T-cell (primary cell): ENCODE measurements at places on chromosomes 11 and 22. TPM values are rescaled to one million over a fixed set of nuclear protein-coding genes. Genes with fewer than 3 reads are reported as not detected.

Gene POLR3H
- 20.6 TPM for total RNA-seq

Gene KCNJ5
- not detected for total RNA-seq

Gene TRIM48
- not detected for total RNA-seq

Gene TUBA8
- 1.5 TPM for total RNA-seq

Gene XKR3
- total RNA-seq = not detected

Gene CRYAB
- not detected for total RNA-seq

Gene HEPN1
- total RNA-seq = not detected

Gene IGSF9B
- total RNA-seq = 23.5 TPM

Gene JHY
- total RNA-seq = 4.8 TPM

Gene RPLP2
- 5,089 TPM for total RNA-seq

Gene IFITM10
- total RNA-seq = 1.7 TPM

DNA sequence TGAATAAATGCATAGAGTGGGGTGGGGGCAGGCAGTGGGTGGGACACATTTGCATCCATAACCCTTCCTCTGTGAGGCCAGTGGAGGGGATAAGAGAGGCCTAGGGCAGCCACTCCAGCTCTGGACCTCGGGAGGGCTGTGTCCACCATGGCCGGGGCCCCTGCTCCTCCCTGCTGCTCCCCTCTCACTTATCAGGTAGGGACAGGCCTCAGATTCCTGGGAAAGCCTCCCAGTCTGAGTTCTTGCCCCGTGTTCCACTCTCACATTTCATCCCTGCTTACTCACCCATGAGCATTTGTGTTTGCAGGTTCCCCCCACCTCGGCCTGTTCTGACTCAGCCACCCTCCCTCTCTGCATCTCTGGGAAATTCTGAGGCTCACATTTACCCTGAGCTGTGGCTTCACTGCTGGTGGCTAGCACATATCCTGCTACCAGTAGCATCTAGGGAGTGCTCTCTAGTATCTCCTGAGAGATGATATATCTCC, 128.7 kb upstream of the TOP3B start:
- no peaks in the 10 kb centered on the region for H3K27me3 ChIP-seq
- no peak overlapping the region for H3K4me3 ChIP-seq
- no peak overlapping the region for H3K27ac ChIP-seq
- no peaks in the 10 kb centered on the region for H3K4me1 ChIP-seq
- DNase-seq = no peak
- no peaks in the 10 kb centered on the region for H3K36me3 ChIP-seq

DNA sequence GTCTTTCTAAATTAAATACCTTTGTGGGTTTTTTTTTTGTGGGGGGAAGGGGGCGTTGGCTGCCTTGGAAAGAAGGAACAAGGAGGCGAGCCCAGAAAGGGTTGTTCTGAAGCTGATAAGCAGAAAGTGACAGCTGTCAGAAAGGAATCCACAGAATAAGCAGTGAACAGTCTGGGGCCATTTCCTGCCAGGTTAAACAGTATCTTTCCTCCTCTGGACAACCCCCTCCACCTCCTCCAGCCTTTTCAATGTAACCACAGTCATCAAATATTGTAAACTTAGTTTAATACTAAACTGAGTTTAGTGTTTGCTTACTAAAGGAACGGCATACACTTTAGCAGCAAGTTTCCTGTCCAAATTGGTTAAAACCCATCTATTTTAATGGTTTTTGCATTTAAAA, 271.2 kb upstream of the SYN3 start:
- H3K27ac ChIP-seq = no peak overlapping the region
- H3K27me3 ChIP-seq = peaks cover 3% of the 10 kb centered on the region
- H3K4me1 ChIP-seq = no peaks in the 10 kb centered on the region
- DNase-seq = no peak
- H3K36me3 ChIP-seq = no peaks in the 10 kb centered on the region
- no peak overlapping the region for H3K4me3 ChIP-seq

GRCh38 chr11:84965484-84965883, 661.7 kb downstream of the DLG2 start:
- no peak overlapping the region for H3K4me3 ChIP-seq
- no peaks in the 10 kb centered on the region for H3K36me3 ChIP-seq
- DNase-seq = no peak
- no peaks in the 10 kb centered on the region for H3K27me3 ChIP-seq
- H3K27ac ChIP-seq = no peak overlapping the region
- H3K4me1 ChIP-seq = no peaks in the 10 kb centered on the region

- peaks cover 7% of the 10 kb centered on the region for H3K36me3 ChIP-seq
- no peaks in the 10 kb centered on the region for H3K4me1 ChIP-seq
- no peaks in the 10 kb centered on the region for H3K27me3 ChIP-seq
- DNase-seq = no peak
- no peak overlapping the region for H3K27ac ChIP-seq
- no peak overlapping the region for H3K4me3 ChIP-seq
Measured at GRCh38 chr11:77981346-77981947, 13.0 kb downstream of the INTS4 start.

DNA sequence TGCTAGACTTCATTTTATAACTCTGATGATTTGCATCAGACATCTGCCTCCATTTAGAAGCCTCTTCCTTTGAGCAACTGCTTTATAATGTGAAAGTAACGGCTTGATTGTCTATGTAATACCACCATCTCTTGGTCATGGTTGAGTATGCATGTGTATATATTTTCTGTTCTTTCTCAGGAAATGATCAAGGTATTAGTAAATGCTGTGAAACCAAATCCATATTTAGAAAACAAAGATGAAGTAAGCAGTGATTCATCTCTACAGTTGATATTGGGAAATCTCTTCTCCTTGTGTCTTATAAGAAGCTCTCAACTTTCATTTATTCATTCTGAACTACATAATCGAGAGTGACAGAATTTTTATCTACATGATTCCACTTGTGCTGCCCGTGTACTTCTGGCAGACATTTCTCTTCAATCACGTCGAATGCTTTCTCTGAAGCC, 104.6 kb upstream of the ANO3 start:
- DNase-seq = no peak
- no peaks in the 10 kb centered on the region for H3K27me3 ChIP-seq
- no peak overlapping the region for H3K4me3 ChIP-seq
- H3K4me1 ChIP-seq = no peaks in the 10 kb centered on the region
- no peak overlapping the region for H3K27ac ChIP-seq

DNA sequence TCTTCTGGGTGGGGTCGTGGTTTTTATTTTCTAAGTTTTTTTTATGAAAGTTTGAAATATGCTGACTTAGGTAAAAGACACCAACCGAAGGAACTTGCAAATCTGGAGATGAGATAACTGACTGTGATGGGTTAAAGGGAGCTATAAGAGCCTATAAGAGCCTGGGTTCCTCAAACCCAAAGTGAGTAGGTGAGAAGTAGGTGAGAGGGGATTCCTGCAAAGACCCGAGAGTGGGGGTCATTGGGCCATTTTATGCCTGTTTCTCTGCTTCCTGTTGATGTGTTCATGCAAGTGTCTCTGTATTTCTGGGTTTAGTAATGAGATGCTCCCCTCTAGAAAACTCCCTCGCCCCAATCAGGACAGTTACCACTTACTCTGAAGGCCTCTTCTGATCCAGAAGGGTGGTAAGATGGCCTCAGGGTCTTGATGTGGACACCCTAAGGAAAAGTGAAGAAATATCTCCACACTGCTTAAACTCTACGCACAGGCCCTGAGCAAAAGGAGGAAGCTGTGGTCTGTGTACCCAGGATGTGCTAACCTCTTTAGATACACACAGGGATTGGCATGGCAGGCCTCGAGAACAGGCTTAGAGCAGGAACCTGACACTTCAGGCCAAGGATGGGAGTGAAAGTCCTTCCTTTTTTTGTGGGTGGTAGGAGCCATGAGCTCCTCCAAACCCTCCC, 1.8 kb downstream of the FLI1 start:
- H3K4me1 ChIP-seq = peaks cover 58% of the 10 kb centered on the region
- peak overlapping the region; percentile 90 for H3K4me3 ChIP-seq
- peak; percentile 61 for DNase-seq

- H3K27me3 ChIP-seq = no peaks in the 10 kb centered on the region
- no peak for DNase-seq
- H3K36me3 ChIP-seq = no peaks in the 10 kb centered on the region
- H3K27ac ChIP-seq = no peak overlapping the region
- no peaks in the 10 kb centered on the region for H3K4me1 ChIP-seq
Measured at GRCh38 chr11:107824668-107825369, 33.8 kb downstream of the SLC35F2 start.

GRCh38 chr11:74646954-74647353, 54.6 kb downstream of the POLD3 start:
- no peaks in the 10 kb centered on the region for H3K4me1 ChIP-seq
- no peak overlapping the region for H3K4me3 ChIP-seq
- no peak for DNase-seq
- no peaks in the 10 kb centered on the region for H3K36me3 ChIP-seq
- no peak overlapping the region for H3K27ac ChIP-seq
- no peaks in the 10 kb centered on the region for H3K27me3 ChIP-seq

- no peak for DNase-seq
- no peaks in the 10 kb centered on the region for H3K4me1 ChIP-seq
- H3K36me3 ChIP-seq = no peaks in the 10 kb centered on the region
- H3K4me3 ChIP-seq = no peak overlapping the region
- H3K27ac ChIP-seq = no peak overlapping the region
- peaks cover 9% of the 10 kb centered on the region for H3K27me3 ChIP-seq
Measured at GRCh38 chr11:60633645-60634044, 65.8 kb upstream of the MS4A8 start.

DNA sequence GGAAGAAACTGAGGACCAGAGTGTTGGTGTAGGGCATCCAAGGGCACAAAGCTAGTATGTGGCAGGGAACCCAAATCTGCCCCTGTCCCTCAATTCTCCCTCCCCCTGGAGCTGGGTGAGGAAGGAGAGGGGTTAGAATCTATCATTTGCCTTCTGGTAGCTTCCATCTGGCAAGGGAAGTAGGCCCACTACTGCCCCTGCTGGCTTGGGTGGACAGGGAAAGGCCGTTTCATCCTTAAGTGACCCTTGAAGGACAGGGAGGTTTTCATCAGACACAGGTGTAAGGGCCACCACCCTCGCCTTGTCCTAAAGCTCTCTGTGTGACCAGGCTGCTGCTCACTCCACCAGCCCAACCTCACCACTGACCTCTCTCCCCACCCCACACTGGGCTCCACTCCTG, 22.1 kb downstream of the NECTIN1 start:
- H3K27ac ChIP-seq = no peak overlapping the region
- H3K4me1 ChIP-seq = peaks cover 9% of the 10 kb centered on the region
- no peaks in the 10 kb centered on the region for H3K27me3 ChIP-seq
- DNase-seq = no peak

- H3K4me1 ChIP-seq = no peaks in the 10 kb centered on the region
- H3K4me3 ChIP-seq = no peak overlapping the region
- no peak for DNase-seq
Measured at GRCh38 chr11:72707032-72707431, 32.8 kb upstream of the PDE2A start.

- peaks cover 9% of the 10 kb centered on the region for H3K4me1 ChIP-seq
- peaks cover 10% of the 10 kb centered on the region for H3K27me3 ChIP-seq
- no peak for DNase-seq
- H3K36me3 ChIP-seq = no peaks in the 10 kb centered on the region
- no peak overlapping the region for H3K4me3 ChIP-seq
- H3K27ac ChIP-seq = no peak overlapping the region
Measured at GRCh38 chr11:8164746-8165145, 4.1 kb downstream of the RIC3 start.

DNA sequence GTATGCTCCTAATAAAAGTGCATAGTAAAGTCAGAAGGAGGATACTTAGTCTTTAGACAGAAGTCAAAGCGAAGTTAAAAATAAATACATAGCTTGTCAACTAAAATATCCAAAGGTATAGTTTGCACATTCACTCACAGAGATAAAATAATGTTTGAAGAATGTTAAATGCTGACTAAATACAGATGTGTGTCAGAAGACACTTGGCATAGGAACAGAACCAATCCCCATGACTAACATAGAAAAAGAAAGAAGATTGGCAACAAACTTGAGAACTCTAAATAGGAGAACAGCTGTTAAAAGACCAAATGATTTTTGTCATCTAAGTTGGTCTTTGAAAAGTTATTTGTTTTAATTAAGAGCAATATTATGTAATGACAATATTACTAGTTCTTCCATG, 1172.1 kb upstream of the RAG2 start:
- H3K27me3 ChIP-seq = no peaks in the 10 kb centered on the region
- no peak for DNase-seq
- H3K4me1 ChIP-seq = no peaks in the 10 kb centered on the region
- H3K36me3 ChIP-seq = no peaks in the 10 kb centered on the region
- H3K4me3 ChIP-seq = no peak overlapping the region

DNA sequence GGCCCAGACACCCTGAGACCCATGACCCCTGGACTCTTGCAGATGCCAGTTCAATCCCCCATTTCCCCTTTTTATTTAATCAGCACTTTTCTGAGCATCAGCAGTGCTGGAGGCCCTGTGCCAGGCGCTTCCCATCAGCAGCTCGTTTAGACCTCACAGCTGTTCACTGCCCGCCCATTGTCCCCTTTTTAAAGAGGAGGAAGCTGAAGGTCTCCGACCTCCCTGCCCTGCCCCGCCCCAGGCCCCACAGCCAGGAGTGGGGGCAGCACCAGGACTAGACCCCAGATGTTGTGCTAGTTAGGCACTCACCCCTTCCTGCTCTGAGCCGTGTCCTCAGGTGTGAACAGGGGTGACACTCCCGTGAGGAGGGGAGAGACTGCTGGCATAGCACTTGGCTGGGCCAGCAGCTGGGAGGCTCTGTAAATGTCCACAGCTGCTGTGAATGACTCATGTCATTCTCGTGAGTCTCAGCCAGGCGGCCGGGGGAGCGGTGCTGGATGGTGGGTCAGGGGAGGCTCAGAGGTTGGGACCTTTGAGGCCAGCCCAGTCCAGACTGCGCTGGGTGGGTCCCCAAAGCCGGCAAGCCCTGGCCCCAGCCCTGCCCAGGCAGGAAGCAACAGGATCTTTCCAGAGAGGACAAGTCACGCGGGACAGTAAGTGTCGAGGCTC, 19.9 kb downstream of the EMID1 start:
- no peaks in the 10 kb centered on the region for H3K27me3 ChIP-seq
- H3K4me1 ChIP-seq = no peaks in the 10 kb centered on the region
- H3K36me3 ChIP-seq = no peaks in the 10 kb centered on the region
- H3K4me3 ChIP-seq = no peak overlapping the region
- no peak for DNase-seq

DNA sequence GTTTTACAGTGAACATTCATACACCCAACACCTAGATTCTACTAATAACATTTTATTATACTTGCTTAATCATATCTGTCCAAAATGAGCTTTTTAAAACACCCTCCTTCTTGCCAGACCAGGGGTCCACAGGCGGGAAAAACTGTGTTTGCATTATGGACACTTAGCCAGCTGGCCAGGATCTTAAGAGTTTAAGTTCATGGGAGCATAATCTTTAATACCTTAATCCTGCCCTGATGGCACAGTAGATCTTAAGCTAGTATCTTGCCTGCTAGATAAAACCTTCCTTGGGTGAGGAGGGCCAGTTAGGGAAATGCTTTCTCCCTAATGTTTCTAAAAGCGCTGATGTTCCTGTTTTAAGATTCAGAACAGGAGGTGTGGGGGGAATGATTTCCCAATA, 13.1 kb upstream of the CCDC134 start:
- DNase-seq = no peak
- H3K27me3 ChIP-seq = no peaks in the 10 kb centered on the region
- no peak overlapping the region for H3K27ac ChIP-seq
- H3K36me3 ChIP-seq = peaks cover 4% of the 10 kb centered on the region
- H3K4me1 ChIP-seq = peaks cover 34% of the 10 kb centered on the region
